ENCODE measurements at places on chromosomes 1 and 21. TPM values are rescaled to one million over a fixed set of nuclear protein-coding genes. Genes with fewer than 3 reads are reported as not detected.

MROH7 gene
- total RNA-seq = 0.25 TPM

FUCA1 gene
- 16.2 TPM for total RNA-seq

C8A gene
- not detected for total RNA-seq

BGLAP gene
- total RNA-seq = 0.25 TPM

MCM3AP gene
- 61.0 TPM for total RNA-seq

SLAMF9 gene
- not detected for total RNA-seq

TMEM54 gene
- total RNA-seq = 3.7 TPM

NTRK1 gene
- 0.25 TPM for total RNA-seq

EPHB2 gene
- total RNA-seq = 31.0 TPM

STMN1 gene
- 699 TPM for total RNA-seq

AQP10 gene
- total RNA-seq = not detected

PLA2G4A gene
- total RNA-seq = 1.2 TPM

VWA1 gene
- 6.4 TPM for total RNA-seq

OR6K3 gene
- total RNA-seq = not detected

C4BPA gene
- total RNA-seq = not detected

SELL gene
- total RNA-seq = 0.49 TPM

CAMSAP2 gene
- 112 TPM for total RNA-seq

FAM110D gene
- total RNA-seq = 0.49 TPM

PGLYRP4 gene
- not detected for total RNA-seq

MRAP gene
- not detected for total RNA-seq

CELA3B gene
- total RNA-seq = not detected
